Epithelial cell of esophagus (primary cell): ENCODE measurements at places on chromosomes 2 and 18.

DNA sequence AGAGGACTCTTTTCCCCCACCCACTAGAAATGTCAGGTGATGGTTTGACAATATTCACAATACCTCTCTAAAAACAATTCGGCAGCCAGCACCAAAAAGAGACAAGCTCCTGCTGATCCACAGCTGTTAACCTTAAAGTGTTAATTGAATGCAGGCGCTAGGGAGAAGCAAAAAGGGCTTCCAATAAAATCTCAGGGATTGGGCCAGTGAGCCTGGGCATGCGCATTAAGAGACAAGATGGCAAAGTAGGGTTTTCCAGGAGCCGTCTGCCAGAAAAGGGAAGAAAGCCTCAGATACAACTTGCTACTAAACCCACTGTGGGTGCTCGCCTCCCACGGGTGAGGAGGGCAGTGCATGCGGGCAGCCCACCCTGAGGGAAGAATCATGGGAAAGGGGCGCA lies 98.8 kb downstream of the HS6ST1 start:
- no peak for DNase-seq

- no peak for DNase-seq
Observed at GRCh38 chr2:218856896-218857243, 2.7 kb upstream of the WNT6 start.

DNA sequence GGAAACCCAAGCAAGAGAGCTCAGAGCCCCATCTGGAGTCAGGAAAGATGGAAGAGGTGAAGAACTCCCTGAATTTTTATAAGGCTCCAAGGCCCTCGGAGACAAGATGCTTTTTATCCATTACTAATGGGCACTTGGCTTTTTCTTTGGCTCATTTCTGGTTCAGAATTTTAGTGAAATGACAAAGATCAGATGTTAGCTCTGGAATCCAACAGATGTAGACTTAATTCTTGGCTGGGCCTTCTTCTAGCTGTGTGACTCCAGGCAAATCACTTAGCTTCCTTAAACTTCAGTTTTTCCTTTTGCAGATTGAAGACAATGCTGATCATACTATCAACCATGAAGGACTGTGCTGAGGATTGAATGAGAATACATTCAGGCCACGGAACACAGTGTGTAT lies 85.2 kb downstream of the HRH4 start:
- DNase-seq, result no peak

DNA sequence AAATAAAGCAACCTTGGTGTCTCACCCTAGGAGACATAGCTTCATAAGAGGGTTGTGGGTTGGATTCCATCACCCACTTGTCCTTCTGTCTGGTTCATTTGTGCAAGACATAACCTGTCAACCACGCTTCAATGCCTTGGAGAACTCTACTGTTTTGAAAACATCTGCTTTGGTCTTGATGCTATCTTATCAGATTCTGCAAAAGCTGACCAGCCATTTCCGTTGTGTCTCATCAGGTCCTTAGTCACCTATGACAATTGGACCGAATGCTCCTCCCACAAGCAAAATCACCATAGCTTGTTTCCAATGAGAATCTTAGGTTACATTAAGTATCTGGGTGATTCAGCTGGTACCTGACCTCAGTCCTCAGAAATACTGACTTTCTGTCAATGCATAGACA lies 35.4 kb downstream of the STAT4 start:
- peak; percentile 45 for DNase-seq

DNA sequence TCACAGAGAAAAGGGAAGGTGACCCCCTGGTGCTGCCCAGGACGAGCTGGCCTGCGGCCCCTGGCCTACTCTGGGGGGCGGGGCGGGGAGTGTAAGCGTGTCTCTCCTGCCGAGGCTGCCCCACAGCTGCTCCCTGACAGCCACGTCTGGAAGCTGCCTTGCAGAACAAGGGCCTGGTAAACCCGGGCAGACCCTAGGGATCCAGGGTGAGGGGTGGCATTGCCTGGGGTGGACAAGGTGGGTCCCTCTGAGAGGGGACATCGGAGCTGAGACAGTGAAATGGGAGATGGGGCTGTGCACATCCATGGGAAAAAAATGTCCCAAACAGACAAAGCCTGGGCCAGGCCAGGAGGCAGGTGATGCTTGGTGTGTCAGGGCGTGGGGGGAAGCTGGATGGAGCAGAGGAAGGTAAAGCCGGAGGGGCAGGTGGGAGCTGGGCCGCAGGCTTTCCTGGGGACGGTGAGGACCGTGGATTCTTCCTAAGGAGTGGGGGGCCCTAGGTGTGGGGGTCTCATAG lies 66.0 kb upstream of the HDAC4 start:
- DNase-seq, result no peak

DNA sequence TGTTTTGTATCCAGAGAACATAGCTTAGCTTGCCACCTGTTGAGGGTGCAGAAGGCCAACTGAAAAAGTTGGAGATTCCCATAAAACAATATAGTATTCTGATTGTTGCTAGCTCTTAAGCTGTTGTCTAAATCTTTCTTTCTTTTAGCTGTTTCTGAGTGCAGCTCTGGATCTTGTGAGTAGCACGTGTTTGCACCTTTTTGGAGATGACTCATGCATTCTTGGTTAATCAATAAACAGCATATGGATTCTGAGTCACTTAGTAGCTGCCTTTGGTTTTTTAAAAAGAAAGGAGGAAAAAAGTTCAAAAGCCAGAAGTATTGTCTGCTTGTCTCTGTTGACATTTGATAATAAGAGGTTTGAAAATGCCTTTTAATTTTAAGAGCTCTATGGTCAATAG lies 483.0 kb upstream of the FSIP2 start:
- DNase-seq, result peak; percentile 39

DNA sequence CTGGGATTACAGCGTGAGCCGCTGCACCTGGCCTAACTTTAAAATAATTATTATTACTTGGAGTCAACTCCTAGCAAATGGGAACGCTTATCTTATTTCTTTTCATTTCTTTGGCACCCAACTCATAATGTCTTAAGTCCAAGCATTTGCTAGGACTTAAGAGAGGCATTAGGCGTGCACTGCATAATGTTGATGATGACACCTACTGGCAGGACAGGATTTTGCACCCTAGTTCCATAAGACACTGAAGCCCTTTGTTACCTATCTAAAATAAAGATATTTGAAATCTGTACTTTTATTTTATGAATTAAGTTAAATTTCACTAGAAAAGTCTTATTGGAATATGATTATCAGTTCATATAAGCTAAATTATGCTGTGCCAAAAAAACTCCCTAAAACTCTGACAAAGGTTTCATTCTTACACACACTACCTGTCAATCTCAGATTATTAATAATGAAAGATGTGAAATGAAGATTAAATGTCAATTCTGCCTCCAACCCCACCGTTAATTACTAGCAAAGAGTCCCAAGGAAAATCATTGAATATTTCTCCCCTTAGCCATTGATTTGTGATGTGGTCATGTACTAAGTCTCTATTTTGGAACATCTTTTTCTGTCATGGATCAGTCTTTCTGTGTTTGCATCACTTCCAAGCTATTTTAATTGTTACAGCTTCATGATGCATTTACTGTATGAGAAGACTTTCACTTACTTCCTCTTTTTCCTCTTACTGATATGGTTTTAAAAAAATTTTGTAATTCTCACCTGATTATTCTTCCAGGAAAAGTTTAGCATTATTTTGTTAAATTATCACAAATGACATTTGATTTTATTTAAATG lies 12.7 kb upstream of the CDH2 start:
- DNase-seq, result peak; percentile 78

- peak; percentile 78 for DNase-seq
Observed at GRCh38 chr2:133843551-133843950, 275.3 kb upstream of the NCKAP5 start.
